ENCODE measurements at places on chromosomes 16 and 17.

GRCh38 chr16:70706948-70707465 is 21.2 kb upstream of the MTSS2 start:
- DNase-seq, result peak; percentile 80

DNA sequence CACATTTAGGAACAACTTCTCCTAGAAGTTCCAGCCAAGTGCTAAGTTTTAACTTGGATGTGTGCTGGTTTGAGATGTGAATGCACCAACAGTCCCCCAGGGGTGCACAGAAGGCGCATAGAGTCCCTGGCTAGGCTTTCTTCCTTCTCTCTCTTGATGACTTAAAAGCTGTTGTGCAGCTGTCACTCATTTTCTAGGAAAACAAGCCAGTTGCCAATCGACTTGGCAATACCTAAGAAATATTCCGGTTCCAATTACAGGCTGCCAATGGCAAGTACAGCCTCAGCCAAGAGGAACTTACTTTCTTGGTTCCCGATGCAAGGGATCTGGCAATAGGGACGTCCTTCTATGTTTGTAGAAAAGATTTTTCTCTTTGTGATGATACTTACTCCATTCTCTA is 266.6 kb upstream of the EEF2KMT start:
- DNase-seq, result no peak

GRCh38 chr16:1818204-1818872 is 8.3 kb downstream of the HAGH start:
- DNase-seq, result no peak

DNA sequence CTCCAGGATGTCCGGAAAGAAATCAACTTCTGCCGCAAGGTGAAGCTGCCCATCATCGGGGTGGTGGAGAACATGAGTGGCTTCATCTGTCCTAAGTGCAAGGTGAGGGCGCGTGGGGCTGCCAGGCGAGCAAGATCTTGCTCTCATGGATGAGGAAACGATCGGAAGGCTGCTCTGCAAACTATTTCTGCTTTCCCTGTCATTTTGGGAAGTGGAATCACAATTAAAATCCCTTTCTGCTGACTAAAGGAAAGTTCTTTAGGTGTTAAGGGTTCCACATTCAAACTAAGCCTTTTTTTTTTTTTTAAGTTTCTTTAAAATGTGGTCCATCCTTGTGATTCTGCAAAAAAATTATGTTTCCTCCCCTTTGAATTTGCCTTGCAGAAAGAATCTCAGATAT is 17.7 kb downstream of the NUBP1 start:
- no peak for DNase-seq

DNA sequence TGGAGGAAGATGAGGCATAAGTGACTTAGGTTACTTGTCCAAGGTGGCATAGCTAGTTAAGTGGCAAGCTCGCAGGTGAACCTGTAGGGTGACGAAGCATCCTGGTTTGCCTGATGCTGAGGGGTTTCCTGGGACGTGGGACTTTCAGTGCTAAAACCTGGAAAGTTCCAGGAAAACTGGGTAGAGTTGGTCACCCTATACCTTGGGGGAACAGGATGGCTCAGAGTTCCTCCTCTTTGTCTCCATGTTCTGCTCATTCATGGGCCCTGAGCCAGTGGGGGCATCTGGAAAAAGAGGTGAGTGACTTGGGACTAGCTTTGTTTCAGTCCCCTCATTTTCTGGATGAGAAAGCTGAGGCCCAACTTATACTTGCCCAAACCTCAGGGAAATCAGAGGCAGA is 268.0 kb upstream of the N4BP1 start:
- no peak for DNase-seq

GRCh38 chr17:36817483-36818048 is 119.7 kb upstream of the LHX1 start:
- DNase-seq, result no peak

DNA sequence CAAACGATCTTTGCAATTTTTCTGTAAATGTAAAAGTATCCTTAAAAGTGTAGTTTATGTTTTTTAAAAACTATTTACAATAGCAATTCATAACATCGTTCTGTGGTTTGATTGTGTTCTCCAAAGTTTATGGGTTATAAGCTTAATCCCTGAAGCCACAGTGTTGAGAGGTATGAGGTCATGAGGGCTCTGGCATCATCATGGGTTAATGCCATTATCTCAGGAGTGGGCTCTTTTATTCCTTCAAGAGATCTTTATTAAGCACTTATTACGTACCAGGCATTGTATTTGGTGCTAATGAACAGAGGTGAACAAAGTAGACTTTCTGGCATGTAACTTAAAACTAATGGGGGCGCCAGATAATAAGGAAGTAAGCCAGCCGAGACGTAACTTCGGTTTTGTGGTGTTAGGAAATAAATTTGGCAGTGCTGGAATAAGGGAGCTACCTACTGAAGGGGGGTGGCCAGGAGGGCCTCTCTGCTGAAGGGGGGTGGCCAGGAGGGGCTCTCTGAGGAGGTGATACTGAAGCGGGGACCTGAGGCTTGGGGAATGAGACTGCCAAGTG is 158.1 kb downstream of the VPS53 start:
- DNase-seq, result no peak

GRCh38 chr16:72434159-72434558 is 262.2 kb upstream of the PMFBP1 start:
- no peak for DNase-seq

DNA sequence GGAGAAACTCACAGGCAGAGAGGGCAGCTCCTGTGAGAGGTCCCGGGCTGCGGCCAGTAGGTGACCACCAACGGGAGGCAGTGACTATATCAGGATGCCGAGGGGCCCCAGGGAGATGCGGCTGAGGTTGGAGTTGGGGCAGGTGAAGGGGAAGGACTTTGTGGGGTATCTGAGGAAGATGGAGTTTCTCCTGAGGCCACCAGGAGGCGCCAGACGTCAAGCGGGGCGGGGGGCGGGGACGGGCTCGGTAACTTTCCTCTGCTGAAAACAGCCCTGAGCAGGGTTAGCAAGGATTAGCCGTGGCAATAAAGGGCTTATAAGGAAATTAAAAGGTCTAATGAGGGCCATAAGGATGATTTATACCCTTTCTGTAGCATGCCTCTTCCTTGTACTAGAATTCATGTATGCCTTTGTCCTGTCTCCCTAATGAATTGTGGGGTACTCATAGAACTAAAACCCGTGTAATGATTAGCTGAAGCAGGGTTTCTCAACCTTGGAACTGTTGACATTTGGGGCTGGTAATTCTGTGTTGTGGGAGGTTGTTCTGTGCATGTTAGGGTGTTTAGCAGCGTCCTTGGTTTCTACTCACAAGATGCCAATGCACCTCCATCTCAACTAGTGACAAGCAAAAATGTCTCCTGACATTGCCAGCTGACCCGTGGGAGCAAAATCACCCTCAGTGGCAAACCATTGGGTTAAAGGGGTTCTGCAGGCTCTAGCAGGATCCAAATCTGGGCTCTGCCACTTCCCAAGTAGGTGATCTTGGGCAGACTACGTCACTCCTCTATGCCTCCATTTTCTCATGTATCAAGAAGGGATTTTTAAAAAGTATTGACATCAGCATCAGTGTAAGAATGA is 74.8 kb upstream of the GRIN2A start:
- DNase-seq, result peak; percentile 23

DNA sequence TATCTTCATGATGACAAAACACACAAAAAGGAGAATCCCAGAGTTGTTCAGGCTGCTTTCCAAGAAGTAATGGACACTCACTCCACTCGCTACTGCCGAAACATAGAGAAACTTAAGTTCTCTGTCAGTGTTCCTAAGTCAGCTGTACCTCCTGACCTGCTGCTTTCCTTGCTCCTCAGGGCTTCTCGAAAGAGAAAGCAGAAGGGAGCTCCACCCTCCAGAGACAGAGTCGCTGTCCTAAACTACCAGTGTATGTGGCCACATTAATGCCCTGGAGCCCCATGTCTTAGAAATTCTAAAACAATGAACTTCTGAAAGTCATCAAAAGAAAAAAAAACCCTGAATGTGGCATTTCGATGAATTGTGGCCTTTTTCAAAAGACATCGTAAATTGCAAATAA is 390.8 kb upstream of the MON1B start:
- DNase-seq, result peak; percentile 29

- peak; percentile 86 for DNase-seq
Observed at GRCh38 chr17:35244341-35245195, 1.7 kb downstream of the SLFN5 start.

GRCh38 chr17:82767041-82767754 is 15.3 kb downstream of the TBCD start:
- no peak for DNase-seq

DNA sequence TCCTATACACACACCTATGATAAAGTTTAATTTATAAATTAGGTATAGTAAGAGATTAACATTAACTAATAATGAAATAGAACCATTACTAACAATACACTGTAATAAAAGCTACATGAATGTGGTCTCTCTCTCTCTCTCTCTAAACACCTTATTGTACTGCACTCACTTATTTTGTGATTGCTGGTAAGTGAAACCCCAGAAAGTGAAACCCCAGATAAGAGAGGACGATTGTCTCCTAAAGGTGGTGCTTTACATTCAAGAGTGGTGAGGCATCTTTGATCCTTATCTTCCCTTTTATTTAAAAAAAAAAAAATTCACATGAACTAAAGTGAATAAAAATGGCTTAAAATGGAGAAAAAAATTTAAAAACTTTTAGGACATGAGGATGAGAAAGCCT is 80.1 kb upstream of the TRAP1 start:
- DNase-seq, result no peak

DNA sequence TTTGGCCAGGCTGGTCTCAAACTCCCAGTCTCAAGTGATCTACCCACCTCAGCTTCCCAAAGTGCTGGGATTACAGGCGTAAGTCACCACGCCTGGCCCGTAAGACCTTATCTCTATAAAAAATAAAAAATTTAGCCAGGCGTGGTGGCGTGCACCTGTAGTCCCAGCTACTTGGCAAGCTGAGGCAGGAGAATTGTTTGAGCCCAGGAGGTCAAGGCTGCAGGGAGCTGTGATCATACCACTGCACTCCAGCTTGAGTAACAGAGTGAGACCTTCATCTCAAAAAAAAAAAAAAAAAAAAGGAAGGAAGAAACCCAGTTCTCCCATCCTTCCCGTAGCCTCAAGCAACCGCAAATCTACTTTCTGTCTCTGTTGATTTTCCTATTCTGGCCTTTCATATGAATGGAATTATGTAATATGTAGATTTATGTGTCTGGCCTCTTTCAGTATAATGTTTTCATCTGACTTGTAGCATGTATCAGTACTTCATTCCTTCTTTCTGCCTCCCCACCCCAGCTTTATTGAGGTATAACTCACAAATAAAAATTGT is 11.2 kb downstream of the CASC3 start:
- DNase-seq, result no peak

- peak; percentile 82 for DNase-seq
Observed at GRCh38 chr17:4366327-4367063, at the start of gene UBE2G1. Gene UBE2G1 (minus strand): TSS chr17:4366675. CDS start chr17:4366316, 359 bp downstream.

- no peak for DNase-seq
Observed at GRCh38 chr16:46812781-46813540, 18.0 kb downstream of the C16orf87 start.

DNA sequence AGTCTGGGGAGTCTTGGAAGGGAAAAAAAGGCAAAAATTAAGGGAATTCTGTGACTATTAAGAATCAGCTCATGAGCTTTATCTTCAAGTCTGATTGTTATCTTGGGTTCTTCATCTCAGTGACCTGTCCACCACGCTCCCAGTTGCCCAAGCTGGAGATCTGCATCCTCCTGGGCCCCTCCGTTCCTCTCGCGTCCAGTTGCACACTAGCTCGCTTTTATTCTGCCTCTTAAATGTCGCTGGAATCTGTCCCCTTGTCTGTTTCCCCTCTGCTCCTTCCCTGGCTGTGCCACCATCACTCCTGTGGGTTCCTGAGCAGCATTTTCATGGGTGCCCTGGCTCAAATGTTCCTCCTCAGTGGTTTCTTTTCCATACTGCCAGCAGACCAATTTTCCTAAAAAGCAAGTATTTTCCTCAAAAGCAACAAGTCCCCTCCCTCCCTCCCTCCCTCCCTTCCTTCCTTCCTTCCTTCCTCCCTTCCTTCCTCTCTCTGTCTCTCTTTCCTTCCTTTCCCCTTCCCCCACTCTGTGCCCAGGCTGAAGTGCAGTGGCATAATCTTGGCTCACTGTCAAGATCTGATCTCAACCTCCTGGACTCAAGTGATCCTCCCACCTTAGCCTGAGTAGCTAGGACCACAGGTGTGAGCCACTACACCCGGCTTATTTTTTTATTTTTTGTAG is 1.4 kb downstream of the ENDOV start:
- DNase-seq, result no peak

DNA sequence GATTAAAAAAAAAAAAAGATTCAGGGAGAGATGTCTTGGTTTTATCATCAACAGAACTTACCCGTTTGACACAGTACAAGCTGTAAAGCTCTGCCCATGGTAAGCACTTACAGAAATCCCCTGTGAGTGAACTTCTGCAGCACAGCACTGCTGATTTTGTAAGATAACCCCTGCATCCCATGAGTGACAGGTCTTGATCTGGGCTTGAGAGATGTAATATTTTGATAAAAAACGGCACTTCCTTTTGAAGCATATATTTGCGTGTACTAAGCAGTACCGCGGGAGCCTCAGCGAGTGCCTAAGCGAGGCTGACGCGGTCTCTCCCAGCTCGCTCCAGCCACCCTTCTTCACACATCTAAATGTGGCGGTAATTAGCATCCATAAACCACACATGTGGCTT is 50.5 kb downstream of the IKZF3 start:
- no peak for DNase-seq

DNA sequence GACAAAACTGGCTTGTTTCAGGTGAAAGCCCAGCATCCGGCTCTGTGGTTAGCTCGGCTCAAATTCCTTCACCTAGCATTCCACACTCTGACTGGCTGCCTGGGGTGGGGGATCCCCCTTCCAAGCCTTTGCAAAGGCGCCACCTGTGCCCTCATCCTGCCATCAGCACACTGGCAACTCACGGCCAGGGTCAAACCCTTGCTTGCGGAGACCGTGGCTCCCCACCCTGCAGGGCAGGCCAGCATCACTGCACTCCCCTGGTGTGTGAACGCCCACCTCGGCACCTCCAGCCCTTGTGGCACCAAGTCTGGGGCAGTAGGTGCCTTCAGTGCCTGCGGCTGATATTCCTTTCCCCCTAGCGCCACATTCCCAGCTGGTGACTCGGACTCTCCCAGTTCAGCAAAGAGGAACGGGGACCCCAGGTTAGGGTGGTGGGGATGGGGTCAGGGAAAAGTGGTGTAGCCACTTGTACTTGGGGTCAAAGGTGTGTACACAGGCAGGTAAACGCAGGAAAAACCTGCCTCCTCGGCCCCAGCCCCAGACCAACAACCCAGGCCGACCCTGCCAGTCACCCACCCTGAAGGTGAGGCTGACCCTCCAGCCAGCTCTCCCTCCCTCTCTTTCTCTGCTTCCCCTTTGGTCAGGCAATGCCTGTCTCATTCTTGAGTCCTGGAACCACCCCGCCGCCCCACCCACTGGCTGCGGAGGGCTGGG is 1.1 kb downstream of the FLII start:
- DNase-seq, result no peak

- DNase-seq, result no peak
Observed at GRCh38 chr17:44623070-44623725, 33.1 kb upstream of the MEIOC start.
